ENCODE measurements at places on chromosomes 11 and 22.
A peak's percentile ranks its signal among the peaks of the same experiment; 100 is the strongest.

DNA sequence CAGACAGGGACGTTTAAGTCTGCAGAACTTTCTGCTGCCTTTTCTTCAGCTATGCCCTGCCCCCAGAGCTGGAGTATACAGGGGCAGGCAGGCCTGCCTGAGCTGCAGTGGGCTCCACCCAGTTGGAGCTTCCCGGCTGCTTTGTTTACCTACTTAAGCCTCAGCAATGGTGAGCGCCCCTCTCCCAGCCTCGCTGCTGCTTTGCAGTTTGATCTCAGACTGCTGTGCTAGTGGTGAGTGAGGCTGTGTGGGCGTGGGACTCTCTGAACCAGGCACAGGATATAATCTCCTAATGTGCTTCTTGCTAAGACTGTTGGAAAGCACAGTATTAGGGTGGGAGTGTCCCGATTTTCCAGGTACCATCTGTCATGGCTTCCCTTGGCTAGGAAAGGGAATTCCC is 38.5 kb downstream of the NELL1 start:
- no peak for DNase-seq

GRCh38 chr11:130611791-130612251 is 163.4 kb downstream of the ADAMTS15 start:
- DNase-seq = no peak

- peak; percentile 76 for DNase-seq
Observed at GRCh38 chr11:65780770-65781151, at the start of gene AP5B1. Gene AP5B1 (minus strand): TSS chr11:65780976. CDS start chr11:65780591, 385 bp downstream.

DNA sequence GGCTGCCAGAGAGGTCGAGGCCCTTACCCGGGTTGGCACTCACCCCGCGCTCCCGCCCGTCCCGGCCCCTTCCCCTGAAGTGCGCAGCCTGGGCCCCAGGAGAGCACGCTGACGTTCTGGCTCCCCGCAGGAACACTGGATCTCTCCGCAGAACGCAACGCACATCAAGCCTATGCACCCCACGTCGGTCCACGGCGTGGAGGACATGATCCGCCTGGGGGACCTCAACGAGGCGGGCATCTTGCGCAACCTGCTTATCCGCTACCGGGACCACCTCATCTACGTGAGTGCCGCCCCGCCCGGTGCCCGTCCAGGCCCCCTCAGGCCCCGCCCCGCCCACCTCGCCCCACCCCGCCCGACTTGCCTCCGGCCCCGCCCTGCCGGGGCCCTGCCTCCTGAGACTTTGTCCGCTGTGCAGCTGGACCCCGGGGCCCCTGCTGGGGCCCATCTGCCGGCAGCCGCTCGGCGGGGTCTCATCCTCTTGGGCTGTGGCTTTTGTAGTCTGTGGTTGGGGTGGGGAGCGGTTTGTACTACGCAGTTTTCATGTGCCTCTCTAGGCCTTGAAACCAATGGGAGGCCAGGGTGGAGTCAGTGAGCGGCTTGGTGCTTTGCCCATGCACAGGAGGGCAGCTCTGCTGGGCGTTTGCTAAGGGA is 19.7 kb downstream of the MYO7A start:
- DNase-seq = peak; percentile 61

- DNase-seq = no peak
Observed at GRCh38 chr11:72298931-72299330, 55.0 kb upstream of the PHOX2A start.

DNA sequence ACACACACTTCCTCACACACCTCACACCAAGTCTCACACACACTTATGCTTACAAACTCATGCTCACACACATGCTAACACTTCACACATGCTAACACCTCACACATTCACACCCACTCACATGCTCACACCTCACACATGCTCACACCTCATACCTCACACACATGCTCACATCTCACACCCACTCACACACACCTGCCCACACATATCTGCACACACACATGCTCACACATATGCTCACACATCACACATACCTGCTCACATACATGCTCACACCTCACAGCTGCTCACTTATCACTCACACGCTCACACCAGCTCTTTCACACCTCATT is 4.5 kb upstream of the MYBPC3 start:
- no peak for DNase-seq

DNA sequence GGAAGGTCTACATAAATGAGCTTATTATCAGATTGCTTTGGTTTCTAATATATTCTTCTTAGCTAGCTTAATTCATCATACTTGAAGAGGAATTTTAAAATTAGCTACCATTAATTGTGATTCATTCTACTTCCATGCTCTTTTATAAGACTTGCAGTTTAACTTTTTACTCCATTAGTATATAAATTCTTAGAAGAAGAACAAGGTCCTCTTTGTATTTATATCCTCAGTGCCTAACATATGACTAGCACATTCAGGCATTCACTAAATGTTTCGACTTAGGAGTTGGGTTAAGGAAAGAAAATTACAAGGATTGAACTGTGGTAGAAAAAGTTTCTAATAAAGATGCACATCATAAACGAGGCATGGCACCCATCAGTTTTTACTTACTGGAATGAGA is 1135.5 kb downstream of the JRKL start:
- no peak for DNase-seq

DNA sequence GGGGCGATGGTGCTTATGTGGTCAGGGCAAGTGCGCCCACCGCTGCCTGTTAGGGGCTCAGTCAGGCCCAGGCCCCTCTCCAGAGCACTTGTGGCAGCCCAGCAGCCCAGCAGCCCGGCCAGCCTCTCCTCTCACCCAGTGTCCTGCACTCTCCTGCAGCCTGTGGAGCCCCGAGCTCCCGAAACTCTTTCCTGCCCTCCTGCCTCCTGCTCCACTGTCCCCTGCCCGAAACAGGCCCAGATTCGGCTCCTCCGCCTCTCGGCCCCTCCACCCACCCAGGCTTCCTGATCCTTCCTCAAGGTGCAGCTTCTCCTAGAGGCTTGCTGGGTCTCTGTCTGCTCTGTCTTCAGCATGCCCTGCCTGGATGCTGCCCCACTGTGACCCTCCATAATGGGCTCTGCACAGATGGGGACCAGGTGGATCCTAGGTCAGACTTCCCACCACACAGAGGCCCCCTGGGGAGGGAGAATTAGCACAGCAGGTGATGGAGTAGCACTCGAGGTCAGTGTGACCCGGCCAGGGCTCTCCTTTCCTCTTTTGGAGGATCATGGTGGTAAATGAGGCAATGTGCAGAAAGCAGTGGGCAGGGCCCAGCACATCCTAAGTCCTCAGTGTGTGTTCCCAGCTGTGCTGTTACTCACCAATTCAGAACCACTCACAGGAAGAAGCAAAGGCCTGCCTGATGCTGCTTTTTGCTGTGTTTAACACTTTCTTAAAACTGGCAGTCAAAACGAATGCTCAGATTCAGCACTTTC is 18.6 kb upstream of the NAP1L4 start:
- no peak for DNase-seq

- no peak for DNase-seq
Observed at GRCh38 chr11:1759151-1759850, 4.4 kb downstream of the CTSD start.

DNA sequence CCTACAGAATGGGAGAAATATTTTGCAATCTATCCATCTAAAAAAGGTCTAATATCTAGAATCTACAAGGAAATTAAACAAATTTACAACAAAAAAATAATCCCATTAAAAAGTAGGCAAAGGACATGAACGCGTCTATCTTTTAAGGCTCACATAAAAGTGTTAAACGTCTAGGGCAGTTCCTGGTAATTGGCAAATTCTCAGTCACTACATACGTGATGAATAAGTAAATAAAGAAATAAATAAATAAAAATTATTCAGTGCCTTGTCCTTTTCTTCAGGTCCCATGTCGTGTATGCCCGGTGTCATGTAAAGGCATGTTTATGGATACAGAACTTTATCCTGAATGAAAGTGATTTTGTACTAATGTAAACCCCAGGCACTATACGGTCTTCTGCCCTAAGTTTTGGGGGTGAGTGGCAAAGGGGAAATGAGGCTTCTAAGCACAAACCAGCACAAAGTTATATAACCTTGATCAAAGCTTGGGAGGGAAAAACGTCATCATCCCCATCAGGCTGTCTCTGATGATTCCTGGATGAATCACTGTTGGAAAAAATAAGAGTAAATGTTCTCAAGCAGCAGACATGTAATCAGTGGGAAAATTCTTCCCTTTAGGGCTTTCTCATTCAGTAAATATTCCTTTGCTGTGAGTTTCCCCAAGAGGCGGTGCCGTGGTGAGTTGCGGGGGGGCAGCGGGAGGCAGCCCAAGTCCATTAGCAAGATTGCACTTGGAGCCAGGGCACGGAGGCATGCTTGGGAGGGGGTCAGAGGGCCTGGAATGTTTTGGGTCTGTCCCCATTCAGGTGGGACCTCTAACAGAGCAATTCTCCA is 30.4 kb upstream of the MICAL2 start:
- DNase-seq = no peak
